Daoy (cell line): ENCODE measurements at places on chromosomes 7 and 10. TPM values are rescaled to one million over a fixed set of nuclear protein-coding genes. Genes with fewer than 3 reads are reported as not detected.
A peak's percentile ranks its signal among the peaks of the same experiment; 100 is the strongest.

C1QL3 gene
- not detected in 2 replicates for total RNA-seq

DNA sequence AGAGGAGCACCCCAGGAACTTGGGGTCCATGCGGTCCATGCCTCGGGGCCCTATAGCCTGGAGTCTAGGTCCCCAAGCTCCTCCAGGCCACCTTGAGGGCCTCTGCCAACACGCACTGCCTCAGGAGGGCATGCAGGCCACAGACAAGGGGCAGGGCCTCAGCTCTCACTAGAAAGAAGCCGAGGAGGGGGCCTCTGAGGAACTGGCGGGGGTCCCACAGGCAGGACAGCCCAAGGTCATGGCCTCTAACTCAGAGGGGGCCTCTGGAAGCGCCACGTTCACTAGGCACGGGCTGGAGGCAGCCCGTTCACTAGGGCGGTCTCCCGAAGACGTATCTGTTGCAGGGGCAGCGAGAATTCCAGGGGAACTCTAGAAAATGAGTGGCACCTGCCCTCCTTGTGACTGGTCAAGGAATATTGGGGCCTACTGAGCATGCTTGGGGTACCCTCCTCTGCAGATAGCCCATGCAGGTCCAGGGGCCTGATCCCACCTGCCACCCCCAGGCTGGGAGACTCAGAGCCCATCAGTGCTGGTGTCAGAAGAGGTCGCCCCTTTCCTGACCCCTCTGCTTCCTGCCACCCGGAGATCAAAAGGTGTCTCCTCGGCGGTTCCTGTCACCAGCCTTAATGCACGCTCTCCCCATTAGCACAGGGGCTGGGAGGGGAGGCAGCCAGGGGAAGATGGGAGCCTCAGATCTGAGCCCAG is 86.7 kb upstream of the RET start:
- DNase-seq = no peak

GRCh38 chr7:37377231-37377630 is 71.4 kb downstream of the ELMO1 start:
- no peak for DNase-seq

- peak; percentile 17 for DNase-seq
Measured at GRCh38 chr10:35639728-35640401, 2.2 kb downstream of the FZD8 start.

GRCh38 chr10:33773253-33773573 is 438.7 kb upstream of the NRP1 start:
- DNase-seq = no peak

DNA sequence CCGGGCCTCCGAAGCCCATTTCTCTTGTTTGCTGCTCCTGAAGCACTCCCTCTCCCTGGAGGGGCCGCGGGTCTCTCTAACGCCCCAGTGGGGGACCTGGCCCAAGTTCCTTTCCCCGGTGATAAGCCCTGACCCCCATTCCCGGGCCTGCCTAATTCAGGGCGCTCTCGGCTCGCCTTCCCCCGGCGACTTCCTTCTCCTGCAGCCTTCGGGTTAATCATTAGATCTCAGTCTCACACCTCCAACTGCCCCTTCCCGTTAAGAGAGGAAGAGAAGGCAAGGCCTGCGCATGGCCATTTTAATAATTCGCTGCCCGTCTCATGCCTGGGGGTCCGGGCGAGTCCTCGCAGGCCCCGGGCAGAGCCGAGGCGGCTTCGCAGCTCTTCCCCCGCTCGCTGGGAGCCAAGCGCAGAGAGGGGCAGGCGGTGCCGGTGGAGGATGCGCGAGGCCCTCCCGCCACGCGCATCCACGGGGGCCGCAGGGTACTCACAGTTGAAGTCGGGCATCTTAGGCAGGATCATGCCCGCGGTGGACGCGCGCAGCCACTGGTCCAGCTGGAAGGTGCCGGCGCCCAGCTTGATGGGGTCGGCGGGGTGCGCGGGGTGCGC is 1.2 kb downstream of the MNX1 start:
- DNase-seq = peak; percentile 56
